ENCODE measurements at places on chromosomes 6 and 20.

DNA sequence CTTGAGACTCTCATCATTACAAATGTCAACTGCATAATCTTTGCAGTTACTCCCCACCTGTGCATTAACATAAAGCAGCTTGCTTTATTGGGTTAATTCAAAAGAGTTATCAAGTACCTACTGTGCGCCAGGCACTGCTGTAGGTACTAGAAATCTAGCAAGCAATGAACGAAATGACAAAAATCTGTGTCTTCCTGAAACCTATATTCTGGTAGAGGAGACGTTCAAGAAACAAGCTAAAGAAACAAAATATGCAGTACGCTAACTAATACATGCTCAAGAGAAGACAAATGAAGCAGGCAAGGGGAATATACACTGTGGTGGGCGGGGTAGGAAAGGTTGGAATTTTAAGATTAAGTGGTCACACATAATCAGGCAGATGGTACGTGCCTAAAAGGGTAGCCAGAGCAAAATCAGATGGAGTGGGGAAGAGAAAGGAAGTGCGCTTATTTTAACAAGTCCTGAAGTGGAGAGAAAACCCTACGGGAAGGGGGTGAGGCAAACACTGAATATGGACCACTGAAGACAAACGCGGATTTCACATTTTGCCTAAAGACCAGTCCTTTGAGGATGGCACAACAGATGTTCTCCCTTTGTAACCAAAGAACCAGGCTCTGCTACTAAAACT, 1.2 kb downstream of the ELOVL2 start:
- no peak for DNase-seq

- no peak for DNase-seq
Measured at GRCh38 chr6:1479095-1479494, 89.7 kb downstream of the FOXF2 start.

GRCh38 chr20:41387444-41387851, 20.8 kb upstream of the EMILIN3 start:
- no peak for DNase-seq

GRCh38 chr20:11777387-11778205, 140.1 kb upstream of the BTBD3 start:
- no peak for DNase-seq

DNA sequence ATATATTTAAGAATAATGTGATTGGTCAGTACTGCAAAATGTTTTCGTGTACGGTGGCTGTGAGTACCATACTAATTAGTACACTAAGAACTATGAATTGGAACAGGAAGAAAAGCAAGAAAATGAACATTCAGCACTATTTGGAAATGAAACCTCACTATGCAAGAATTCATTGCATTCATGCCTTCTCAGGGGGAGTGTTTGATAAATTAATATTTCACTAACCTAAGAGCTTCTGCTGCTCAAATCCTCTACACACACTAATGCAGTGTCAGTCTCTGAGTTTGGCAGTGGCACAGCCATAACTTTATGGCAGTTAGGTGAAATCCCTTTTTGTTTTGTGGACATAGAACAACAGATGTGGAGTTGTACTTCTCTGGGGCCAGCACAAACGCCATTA, 60.1 kb downstream of the SLC16A10 start:
- DNase-seq: no peak

- no peak for DNase-seq
Measured at GRCh38 chr20:41900201-41900691, 282.1 kb upstream of the CHD6 start.

DNA sequence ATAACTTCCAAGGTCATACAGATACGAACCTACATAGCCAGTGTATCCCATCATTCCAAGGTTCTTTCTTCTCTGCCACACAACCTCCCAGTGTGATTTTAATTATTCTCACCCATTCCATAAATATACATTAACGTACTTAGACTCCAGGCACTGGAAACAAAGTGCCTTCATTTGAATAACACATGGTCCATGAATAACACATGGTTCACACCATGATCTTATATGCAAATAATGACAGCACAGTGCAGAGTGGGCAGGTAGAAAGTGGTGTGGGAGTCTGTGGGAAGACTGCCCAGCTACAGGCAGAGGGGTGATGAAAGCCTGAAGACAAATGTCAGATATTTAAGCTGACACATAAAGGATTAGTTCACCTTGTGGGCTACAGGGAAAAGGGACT, 425.2 kb downstream of the HACE1 start:
- DNase-seq: no peak

DNA sequence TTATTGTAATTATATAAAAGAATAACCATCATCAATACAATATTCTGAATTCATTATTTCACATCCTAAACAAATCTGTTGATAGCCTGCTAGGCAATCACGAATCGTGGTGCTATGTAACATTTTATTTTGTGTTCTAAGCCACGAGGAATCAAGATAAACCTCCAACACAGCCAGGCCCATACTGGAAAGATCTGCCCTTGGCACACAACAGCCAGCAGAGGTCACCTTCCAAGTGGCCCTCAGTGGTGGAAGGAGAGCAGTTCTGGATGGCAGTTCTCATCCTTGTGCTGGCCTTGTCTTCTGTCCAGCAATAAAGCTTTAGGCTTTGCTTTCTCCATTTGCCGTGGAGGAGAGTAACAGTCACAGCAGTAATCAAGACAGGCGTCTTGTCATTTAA, 13.2 kb downstream of the ZNF831 start:
- no peak for DNase-seq

GRCh38 chr6:43095939-43096338, 19.8 kb downstream of the PTK7 start:
- no peak for DNase-seq

DNA sequence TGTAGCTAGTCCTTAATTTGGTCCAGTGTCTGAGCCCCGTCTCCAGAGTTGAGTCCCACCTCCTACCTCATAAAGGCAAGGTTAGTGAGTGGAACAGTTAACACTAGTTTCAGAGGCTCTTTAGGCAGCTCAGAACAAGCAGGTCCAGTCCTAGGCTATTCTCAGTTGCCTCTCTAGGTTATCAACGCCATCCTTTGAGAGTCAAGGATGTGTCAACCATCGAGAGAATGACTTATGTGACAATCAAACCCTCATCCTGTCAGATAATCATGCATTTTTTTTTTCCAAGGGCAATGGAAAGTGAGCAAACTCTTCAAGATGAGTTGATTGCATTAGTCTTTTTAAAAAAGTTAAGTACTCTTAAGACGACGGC, 64.0 kb upstream of the TXNDC5 start:
- no peak for DNase-seq

- DNase-seq: no peak
Measured at GRCh38 chr6:111105578-111105977, 18.3 kb downstream of the SLC16A10 start.

DNA sequence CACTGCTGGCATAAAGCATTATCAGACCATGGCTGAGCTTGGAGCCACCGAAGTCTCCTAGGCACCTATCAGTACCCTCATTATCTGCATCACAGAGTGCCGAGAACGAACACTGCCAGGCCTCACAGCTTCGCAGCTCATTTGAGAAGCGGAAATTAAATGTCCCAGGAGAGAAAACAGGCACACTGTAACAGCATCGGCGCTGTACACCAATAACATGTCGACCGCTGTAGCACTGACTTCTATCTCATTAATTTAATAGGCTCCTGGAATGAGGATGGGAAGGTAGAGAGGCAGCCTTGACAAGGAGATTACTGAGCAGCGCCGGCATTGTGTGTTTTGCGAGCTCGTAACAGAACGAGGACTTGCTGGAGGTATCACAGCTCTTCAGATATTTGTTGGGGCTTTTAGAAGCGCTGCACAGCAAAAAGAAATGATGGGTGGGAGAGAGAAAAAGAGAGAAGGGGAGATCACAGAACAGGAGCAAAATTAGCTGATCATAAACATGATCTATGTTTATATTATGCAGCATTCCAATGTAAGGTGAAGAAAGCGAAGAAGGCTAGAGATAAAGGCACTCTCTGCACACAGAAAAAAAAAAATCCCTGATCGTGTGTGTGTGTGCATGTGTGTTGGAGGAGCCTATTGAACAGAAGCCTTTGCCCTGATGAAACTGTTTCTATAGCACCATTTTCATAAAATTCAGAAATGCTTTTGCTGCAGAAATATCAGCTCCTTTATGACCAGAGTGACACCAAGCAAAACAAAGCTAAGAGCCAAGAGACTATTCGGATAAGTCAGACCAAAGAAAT, 29.2 kb downstream of the ID4 start:
- no peak for DNase-seq

DNA sequence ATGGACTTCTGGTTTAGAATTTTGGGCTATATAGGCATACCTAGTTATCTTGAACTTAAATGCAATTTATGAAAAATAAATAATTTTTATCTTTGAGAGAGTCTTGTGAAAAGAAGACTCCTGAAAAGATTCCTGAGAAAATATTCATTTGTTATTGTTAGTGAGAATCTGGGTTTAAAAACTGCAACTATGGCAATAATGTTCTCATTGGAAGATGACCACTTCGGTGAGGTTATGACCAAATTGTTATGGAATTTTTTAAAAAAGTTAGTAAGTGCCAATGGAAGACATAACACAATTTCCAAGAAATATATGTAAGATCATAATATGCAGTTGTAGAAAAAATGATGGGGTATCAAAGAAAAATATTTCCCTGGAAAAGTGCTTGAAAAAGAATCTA, 46.3 kb downstream of the GRIK2 start:
- no peak for DNase-seq

DNA sequence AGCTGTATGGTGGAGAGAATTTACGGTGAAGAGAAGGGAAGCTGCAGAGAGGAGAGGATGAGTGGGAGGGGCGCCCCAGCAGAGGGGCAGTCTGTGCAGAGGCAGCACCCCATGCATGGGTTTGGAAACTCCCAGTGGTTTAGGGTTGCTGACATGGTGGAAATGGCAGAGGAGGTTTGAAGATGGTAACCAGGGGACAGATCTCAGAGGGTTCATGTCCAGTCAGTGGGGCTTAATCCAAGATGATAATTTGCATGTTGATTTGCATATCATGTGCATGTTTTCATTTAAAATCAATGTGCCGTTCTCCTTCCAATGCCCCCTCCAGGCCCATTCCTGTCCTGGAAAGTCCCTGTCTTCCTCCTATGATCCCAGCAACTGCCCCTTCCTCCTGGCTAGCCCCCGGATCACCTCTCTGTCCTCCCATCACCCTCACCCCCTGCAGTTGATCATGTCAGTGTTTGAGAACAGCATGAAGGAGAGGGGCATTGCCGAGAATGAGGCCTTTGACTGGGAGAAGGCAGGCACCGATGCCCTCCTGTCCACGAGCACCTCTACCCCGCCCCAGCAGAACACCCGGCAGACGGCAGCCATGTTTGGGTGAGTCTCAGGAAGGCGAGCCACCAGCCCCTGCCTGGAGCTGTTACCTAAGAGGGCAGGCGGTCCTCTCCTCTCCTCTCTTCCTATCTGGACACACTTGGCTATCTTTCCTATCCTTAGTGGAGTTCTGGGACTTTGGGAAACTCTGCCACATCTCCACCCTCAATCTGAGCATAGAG, 14.3 kb downstream of the TTBK1 start:
- no peak for DNase-seq

DNA sequence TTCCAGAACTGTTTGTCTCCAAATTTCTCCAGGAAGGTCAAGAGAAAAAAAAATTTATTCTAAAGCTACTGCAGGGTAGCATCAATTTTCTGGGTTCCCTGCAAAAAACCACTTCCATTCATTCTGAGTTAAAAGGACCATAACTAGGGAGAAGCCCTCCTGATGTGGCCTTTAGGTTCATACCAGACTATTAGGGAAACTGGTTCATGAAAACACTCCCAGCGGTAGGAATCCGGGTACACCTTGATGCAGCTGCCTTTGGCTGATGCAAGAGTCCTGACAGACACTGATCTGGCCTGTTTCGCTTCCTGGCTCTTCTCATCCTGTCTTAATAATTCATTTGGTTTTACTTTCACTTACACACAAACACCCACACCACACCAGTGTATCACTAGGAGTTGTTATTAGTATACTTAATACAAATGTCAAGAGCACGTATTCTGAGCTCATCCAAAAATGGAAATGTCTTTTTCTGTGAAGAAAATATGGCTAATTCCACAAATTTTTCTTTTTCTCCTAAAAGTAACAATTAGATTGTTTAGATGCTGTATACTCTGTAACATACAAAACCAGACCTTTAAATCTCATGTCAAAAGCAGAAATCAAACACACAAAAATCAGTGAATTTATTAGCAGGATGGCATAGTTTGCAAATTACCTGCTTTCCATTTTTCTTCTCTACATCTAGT, 38.4 kb upstream of the ARHGAP18 start:
- DNase-seq: peak; percentile 45

DNA sequence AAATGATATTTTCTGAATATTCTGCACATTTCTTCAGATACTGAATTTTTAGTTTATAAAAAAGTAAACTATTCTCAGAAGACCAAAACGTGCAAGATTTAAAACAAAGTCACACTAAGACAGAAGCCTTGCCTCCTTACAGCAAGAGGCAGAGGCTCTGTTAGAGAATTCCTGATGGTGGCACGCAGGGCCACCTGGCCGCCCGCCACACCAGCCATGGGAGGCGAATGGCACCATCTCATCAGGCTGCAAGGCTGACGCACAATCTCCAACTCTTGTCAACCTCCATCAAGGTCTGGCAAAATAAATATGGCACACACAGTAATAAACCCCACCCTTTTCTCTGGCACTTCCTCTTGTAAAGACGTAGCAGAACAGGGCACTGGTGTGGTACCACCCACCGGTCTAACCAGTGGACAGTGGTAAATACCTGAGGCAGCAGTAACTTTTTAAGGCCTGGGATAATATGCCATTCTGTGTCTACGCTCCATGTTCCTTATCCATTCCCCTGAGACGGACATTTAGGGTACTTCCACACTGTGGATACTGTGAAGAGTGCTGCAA, 111.4 kb downstream of the WDR27 start:
- DNase-seq: no peak

- DNase-seq: no peak
Measured at GRCh38 chr6:89324304-89324703, 9.2 kb upstream of the GABRR2 start.

- DNase-seq: no peak
Measured at GRCh38 chr20:50267041-50267865, 76.6 kb downstream of the CEBPB start.

GRCh38 chr6:114058435-114058834, 87.5 kb upstream of the HDAC2 start:
- DNase-seq: no peak

Data from stimulated activated CD8-positive, alpha-beta memory T cell treated with anti-CD3 and anti-CD28 coated beads, Interleukin-15, amount 100 ng/mL, for 4 hours (primary cell).